ENCODE measurements at places on chromosomes 4 and X.

DNA sequence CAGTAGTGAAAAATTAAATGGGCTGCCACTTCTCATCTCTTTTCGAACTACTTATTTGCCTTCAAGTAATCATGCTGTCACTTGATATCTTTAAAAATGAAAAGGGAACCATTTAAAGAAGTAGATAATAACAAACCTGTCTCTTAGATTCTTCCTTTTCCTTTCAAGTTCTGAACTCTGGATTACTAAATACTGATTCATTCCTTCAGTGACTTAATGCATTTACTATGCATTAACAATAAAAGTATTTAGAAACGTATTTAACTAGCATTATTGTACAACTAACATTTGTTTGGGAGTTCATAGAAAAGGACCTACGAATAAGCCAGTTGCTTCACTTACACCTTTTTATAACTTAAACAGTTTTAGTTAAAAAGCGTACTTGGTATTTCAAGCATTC lies 61.1 kb upstream of the RAB33B start:
- no peak for DNase-seq

DNA sequence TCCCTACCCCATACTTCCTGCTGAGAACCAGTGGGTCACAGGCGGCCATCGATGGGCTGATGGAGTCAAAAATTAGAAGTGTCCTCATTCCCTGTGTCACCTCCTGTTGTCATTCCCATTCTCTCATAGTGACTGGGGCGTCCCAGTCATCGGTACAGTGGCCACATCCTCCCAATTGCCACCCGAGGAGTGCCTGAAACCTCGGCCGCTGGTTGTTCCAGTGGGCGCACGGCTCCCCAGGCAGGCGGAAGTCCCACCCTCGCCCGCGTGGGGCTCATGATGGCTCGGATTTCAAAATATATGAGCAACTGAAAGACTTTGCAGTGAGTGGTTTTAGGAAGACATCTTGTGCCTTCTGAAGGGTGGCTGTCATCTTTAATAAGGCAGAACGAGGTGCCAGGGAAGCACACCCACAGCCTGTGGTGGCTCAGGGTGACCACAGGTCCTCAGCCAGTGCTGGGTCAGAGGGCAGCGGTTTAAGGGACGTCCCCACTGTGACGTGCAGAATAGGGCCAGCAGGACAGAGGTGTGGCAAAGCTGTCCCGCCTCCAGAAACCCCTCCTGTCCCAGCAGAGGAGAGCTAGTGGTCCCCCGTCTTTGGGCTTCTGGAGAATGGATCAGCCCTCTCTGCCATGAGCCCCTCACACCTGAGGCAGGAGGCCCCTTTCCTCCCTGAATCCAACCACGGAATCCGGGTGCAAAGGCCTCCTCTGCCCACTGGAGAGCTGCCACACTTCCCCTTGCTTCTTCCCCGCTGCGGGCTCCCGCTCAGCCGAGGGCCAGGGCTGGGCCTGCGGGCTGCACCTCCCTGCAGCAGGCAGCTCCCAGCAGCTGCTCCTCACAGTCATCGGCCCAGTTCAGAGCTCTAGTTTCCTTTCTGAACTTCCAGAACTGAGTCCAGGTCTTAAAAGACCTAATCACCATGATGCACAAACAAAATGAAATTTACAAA lies 90.4 kb downstream of the ABLIM2 start:
- DNase-seq: no peak

DNA sequence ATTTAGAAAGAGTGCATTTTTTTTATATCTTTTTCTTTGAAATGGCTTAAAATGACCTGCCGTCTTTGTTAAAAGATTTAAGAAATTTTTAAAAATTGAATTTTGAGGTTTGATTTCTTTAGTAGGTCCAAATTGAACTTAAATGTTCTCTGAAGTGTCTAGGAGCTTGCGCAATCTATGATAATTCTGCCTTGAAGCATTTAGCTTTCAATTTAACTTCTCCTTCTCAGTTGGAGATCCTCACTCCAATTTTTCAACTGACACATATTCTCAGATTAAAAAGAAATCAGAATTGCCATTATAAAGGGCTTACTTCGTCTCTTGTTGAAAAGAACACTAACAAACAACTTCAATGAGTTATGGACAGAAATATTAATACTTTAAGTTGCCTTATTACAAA lies 273.5 kb downstream of the TMA16 start:
- no peak for DNase-seq

- no peak for DNase-seq
Observed at GRCh38 chr4:54746218-54746617, 88.5 kb downstream of the KIT start.

DNA sequence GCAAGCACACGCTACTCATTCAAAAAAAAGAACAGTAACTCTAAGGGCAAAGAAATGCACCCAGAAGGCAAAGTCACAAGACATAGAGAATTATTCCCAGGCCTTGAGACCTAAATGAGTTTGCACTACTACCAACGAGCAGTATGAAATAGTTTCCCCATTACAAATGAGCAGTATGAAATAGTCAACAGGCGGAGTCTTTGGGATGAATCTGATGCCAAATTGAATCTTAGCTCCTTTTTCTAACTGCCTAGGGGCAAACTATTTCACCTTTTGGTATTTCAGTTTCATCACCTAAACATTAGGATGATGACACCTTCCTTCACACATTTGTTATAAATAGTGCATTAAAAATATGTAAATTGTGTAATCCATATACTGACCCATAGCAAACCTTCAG lies 213.0 kb upstream of the FAT4 start:
- no peak for DNase-seq

- no peak for DNase-seq
Observed at GRCh38 chrX:113275804-113276203, 435.2 kb upstream of the AMOT start.

GRCh38 chr4:8488791-8489369 lies 48.3 kb downstream of the TRMT44 start:
- DNase-seq: no peak

DNA sequence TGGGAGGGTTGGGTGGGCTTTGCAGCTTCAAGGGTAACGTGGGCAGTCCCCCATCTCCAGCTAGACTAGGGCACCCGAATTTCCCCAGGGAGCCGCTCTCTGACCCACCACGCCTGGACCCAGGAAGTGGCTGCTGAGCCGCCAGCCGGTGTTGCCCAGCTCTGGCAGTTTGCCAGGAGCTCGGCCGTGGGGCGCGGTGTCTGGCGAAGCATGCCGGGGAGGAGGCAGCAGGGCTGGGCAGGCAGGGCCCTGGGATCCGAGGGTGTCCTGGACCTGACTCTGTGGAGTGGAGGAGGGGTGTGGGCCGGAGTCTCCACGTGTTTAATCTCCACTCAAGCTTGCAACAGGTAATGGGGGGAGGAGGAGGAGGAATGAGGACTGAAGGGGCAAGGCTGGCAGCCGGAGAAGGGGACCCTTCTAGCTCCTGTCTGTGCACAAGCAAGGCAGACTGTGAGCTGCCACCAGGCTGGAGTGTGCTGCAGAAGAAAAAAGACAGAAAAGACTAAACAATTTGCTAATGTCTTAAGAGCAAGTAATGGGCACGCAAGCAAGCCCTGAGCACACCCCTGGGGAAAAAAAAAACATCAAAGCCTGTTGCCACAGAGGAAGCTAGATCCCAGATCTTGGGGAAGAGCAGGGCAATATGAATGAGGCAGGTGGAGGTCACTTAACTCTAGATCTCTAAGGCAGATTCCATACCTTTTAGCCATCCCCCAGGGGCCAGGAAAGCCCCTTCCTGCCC lies 2.4 kb downstream of the LONRF3 start:
- DNase-seq: peak; percentile 78

GRCh38 chr4:166941629-166942028 lies 292.7 kb downstream of the SPOCK3 start:
- DNase-seq: no peak

GRCh38 chr4:151100531-151100930 lies 1.1 kb downstream of the RPS3A start:
- DNase-seq: no peak

GRCh38 chrX:39426101-39426500 lies 624.8 kb downstream of the MID1IP1 start:
- no peak for DNase-seq

GRCh38 chr4:140877781-140878180 lies 121.6 kb upstream of the TBC1D9 start:
- DNase-seq: no peak

DNA sequence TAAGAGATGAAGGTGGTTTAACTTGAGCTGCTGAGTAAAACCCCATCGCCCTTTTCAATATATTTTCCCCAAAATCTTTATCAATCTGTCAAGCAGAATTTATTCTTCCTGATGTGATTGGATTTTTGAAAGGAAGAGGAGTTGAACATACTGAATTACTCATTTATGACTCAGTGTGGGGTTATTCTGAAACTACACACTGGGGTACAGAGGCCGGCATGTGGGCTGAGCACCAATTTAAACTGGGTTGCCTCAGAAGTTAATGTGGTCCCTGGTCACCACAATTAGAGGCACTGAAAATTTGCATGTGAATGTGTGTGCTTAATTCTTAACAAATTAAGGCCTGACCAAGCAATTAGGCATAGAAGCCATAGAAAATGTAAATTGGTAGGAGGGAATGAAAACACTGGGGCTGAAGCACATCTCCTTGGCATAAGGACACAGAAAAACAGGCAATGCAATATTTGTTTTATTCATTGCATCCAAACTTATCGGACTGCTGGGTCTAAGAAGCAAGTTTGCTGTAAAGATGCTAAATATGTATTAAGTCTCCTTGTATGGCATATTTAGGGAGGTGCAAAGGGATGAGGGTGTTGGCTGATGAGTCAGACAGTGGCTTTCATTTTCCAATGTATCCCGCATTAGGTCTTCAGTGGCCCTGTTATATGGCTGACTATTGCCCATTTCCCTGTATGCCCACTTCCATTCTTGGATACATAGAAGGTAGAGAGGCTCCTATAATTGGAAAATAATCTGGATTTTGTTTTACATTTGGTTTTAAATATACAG lies 170.9 kb downstream of the IL15 start:
- no peak for DNase-seq

DNA sequence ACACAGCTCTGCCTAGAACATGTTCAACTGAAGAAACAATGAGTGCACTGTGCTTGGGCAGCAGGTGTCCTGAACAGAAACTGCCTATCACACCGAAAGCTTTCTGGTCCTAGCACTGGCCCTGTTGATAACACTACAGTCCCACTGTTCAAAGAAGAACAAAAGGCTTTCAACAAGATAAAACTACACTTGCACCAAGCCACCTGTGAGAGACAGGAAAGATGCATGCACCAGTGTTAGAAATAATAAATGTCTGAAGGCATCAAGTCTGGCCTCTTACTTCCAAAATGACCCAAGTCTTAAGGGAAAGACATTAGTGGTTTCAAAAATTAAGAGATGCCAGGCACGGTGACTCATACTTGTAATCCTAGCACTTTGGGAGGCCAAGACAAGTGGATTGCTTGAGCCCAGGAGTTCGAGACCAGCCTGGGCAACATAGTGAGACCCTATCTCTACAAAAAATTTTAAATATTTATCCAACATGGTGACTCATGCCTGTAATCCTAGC lies 68.7 kb downstream of the APBB2 start:
- DNase-seq: no peak

- DNase-seq: no peak
Observed at GRCh38 chrX:3461397-3462165, 115.1 kb upstream of the MXRA5 start.

GRCh38 chr4:158538176-158538575 lies 16.5 kb downstream of the RXFP1 start:
- no peak for DNase-seq

GRCh38 chr4:68655764-68656444 lies 14.5 kb downstream of the UGT2B15 start:
- peak; percentile 15 for DNase-seq

- no peak for DNase-seq
Observed at GRCh38 chr4:163447481-163447880, 26.1 kb downstream of the TKTL2 start.

- no peak for DNase-seq
Observed at GRCh38 chr4:664713-665231, 9.3 kb downstream of the ATP5ME start.

DNA sequence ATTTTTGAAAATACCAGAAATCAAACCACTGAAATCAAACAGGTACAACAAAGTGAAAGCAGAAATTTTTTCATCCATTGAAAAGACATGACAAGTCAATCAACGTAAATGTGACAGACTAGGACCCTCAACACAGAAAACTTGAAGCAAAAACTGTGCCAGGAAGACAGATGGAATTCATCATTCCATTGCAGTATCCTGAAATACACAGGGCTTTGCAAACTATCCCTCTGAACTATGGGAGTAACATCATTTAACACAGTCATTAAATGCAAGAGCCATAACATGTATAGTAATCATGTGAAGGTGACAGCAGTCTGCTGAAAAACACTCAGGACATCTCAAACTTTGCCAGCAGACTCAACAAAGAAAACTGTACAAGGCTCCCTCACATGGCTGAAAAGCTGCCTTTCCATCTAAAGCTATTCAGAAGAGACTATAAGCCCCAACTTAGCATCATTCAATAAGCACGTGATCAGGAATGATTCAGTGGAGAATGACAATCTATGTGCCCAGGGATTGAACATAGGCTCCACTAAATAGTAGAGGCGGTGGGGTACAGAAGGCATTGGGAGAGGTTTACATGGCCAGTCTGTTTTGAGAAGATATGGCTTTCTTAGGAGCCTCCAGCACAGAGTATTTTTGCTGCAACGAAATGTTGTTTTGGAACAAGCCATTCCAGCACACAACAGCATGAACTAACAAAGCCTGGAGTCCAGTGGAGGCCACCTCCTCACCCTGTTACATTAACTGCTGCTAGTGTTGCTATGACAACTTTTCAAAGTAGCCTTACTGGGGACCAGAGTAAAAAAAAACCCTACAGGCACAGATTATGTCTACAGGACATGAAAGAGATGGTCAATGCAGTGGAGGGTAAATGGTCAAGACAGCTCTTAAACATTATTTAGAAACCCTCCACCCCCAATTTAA lies 274.5 kb upstream of the NOCT start:
- DNase-seq: no peak

DNA sequence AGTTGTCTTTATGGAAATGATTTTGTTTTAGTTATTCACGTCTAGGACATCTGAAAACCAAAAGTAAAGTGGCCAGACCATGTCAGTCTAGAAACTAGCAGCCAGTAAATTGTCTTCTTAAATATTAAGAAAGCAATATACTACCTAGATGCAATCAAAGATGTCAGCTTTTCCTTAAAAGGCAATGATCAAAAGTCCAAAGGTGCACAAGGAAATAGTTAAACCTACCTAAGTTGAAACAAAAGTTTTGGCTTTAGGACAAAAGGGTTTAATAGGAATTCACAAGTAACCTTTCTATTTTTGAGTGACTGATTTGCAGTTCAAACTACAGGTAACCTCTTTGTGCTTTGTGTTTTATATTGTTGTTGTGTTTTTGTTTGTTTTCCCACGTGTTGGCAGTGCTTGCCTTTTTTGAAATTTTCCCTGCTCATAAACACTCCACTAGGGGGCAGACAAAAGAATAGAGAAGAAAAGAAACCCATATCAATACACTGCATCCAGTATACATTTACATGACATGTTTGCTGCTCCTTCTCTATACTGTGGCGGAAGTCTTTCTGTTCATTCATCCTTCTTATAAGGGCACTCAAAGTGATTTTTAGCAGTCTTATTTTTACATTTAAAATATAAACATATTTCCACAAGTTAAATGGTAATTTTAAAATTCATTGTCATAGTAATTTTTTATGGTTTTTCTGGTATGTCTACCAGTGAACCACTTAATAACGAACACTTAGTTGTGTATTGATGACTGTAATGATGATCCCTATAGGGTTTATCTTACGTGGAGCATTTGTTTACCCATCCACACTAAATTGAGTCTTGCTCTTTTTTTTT lies 62.7 kb downstream of the GAB1 start:
- peak; percentile 66 for DNase-seq

GRCh38 chr4:98851806-98852205 lies 77.1 kb downstream of the EIF4E start:
- no peak for DNase-seq
